Inflammatory macrophage treated with lipopolysaccharide for 4 hours (primary cell): ENCODE measurements at places on chromosomes 13 and 19.

DNA sequence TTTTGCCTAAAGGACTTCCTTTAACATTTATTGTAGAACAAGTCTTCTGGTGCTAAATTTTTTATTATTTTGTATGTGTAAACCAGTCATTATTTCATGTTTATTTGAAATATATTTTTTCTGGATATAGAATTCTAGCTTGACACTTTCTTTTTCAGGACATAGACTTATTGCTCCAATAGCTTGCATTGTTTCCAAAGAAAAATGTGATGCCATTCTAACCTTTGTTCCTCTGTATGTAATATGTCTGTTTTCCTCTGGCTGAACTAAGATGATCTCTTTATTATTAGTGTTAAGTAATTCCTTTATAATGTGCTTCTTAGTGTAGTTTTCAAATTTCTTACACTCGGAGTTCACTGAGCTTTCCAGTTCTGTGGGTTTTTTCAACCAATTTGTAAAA is 174.1 kb upstream of the STARD13 start:
- DNase-seq = no peak

GRCh38 chr13:102774214-102774568 is 605 bp upstream of the TEX30 start:
- no peak for DNase-seq

- no peak for DNase-seq
These were observed 18.3 kb downstream of the UQCRFS1 start for GRCh38 chr19:29194658-29195057.

GRCh38 chr19:47521473-47522180 is 6.8 kb upstream of the NAPA start:
- no peak for DNase-seq

GRCh38 chr13:30442926-30443325 is 20.6 kb downstream of the UBE2L5 start:
- DNase-seq = no peak

DNA sequence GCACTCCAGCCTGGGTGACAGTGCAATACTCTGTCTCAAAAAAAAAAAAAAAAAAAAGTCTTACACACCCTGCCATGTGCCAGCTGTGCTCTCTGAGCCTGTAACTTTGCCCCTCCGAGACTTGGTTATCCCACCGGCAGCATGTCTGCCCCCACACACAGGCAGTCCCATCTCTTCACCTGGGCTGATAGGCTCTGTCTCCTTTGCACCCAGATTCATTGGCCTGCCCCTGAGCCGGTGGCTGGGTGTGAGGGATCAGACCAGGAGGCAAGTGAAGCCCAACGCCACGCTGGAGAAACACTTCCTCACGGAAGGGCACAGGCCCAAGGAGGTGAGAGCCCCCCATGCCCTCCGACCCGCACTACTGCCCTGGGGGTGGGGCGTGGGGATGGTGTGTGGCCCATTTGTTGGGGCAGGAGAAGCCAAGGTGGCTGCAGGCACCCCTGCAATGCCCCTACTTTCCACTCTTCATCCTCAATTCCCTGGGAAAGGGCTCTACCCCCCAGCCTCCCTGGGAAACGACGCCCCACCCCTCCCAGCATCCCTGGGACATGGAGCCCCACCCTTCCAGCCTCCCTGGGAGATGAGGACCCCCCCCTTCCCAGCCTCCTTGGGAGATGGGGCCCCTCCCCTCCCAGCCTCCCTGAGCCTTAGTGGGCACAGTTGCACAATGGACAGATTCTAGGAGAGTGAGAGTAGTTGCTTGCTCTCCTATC is 45.3 kb downstream of the CERS4 start:
- no peak for DNase-seq

DNA sequence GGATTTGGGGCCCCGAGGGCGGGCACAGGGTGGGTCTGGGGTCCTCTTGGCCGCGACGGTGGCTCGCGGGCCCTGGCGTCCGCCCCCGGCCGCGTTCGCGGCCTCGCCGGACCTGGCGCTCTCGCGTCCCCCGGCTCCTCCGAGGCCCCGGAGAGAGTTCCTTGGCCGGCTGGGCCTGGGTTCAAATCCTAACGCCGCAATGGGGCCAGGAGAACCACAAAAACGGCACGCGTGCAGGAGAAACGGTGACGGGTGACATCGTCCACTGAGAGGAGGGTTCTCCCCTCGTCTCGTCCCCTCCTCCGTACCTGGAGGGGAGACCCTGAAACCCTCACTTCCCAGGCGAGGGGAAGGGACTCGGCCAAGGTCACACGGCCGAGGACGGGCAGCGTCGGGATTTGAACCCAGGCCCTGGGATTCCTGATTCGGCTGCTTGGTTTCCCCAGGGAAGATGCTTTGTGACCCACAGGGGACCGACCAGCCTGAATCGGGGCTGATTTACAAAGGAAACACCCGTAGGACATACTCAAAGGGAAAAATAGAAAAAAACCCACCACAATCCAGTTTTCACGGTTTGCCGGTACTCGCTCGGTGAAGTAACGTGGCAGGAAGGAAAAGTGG is 624 bp downstream of the SAFB start:
- DNase-seq = no peak

DNA sequence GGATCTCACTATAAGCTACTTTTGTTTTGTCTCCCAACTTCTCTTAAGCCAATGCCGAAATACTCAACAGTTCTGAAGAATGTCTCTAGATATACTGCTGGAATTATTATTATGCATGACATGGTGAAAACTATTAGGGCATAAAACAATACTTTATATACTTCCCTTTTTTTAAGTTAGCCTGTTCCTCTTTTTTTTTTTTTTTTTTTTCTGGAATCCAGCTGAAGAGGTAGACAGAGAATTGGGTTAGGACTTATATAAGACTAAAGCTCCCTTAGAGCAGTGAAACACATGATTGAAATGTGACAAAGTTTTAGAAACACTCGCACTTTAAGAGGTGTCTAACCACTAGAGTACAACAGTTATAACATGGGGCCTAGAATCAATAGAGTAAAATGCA is 850.9 kb upstream of the PCDH9 start:
- no peak for DNase-seq

GRCh38 chr19:35264268-35265125 is 4.3 kb upstream of the USF2 start:
- DNase-seq = peak; percentile 57

DNA sequence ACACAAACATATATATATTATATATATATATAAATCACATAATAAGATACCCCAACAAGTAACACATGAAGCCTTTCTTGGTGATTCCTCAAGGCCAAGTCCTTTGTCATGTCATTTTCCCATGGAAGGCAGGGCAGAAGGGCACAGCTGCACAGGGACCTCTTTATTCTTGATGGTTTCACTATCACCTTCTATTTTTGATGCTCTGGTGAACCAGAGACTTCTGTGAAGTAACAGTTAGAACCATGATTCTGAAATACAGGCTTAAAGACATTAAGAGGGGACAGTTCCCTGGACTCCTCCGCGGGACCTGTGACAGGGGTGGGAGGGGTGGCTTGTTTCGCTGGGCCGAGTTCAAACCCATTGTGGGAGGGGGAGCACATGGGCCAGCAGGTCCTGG is 104.0 kb downstream of the DGKH start:
- no peak for DNase-seq

- DNase-seq = no peak
These were observed 19.4 kb downstream of the LAIR2 start for GRCh38 chr19:54521860-54522513.

DNA sequence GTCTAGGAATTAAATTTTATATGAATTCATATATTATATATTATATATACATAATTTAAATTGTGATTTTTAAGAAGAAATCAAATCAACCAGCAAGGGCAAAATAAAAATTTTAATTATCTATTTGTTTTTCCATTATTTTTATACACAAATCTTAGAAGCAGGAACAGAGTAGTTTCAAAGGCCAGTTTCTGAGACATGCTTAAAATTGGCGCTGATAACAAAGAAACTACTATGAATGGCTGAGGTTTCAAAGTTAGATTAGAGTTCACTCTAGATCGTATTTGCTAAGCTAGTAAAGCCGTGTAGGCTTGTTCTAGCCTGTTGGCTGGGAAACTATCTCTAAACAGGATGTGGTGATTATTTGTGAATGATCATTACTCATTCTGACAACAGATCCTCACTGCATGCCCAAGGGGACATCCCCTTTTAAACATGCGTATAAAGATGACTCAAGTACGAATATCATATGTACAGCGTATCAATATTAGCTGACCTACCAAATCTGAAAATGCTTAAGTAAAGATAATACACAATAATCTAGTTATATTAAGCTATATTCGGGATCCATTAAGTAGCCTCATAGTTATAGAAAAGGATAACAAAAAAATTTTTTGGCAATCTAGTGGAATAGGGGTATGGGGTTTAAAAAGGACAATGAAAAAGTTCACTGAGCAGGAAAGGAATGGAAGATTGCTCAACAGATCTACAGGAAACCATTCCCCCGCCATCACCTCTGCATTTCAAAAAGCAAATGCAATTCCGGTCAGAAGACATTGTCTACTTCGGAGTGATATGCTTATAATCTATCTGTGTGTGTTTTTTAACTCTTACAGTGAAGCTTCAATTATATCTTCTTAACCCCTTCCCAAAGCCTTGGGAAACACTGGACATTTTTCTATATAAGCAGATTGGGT is 150.1 kb downstream of the SHISA2 start:
- peak; percentile 68 for DNase-seq

DNA sequence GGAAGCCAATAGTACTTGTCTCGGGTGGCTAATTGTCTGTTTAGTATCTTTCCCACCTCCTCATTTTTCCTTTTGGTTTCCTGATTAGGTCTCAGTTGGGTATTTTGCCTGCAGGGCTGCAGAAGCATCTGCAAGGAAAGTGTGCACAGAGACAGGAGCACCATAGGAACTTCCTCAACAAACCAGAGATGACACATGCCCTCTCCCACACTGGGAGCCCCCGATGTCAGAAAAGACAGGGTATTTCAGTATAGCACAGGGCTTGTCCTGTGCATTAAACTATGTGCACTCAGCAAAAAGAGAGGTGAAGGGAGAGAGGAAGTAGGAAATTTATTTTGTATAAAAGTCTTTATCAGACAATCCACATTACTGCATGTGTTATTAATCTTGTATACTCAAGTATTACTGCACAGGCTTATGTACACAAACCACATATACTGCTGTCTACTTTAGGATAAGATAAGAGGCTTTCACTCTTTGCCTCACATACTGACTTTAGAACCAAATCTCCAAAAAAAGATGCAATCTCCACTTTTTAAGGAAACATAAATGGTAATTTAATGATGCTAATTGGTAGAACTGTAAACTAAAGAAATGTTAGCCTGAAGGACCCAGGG is 501.0 kb downstream of the FOXO1 start:
- peak; percentile 36 for DNase-seq

GRCh38 chr13:19150712-19151228 is 30.9 kb downstream of the TUBA3C start:
- DNase-seq = no peak
